ENCODE measurements at places on chromosomes 1 and 21.

- no peak for DNase-seq
Observed at GRCh38 chr1:216562383-216562782, 139.1 kb upstream of the USH2A start.

DNA sequence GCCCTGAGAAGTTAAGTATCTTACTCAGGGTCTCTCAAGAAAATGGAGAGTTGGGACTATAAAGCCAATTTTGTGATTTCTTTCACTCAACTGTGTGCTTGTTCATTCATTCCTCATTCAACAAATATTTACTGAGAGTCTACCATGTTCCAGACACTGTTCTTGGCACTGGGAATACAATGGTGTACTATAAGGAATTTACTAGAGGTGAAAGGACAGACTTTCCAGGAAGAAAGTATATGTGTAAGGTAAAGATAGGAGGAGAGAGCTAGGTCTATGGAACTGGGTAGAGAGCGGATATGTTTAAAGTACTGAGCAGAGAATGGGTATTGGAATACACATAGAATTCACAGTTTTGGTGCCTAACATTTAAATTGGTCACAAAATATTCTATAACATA is 42.3 kb downstream of the ZNHIT6 start:
- no peak for DNase-seq

DNA sequence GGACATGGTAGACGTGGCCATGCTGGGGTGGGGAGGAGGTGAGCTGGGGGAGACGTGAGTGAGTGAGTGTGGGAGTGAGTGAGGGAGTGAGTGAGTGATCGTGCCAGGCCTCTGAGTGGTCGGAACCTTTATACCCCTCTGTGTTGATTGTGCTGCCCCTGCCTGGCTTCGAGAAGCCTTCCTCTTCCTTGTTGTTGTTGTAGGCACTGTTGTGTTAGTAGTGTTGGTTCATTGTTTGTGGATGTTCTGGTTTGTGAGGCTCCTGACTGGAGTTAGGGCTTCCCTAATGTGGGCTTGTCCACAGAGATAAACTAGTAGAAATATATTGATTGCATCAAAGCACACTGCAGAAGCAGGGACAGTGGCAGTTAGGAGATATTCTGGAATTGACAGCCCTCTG is at the start of gene KRTAP10-3:
Gene KRTAP10-3, minus strand, starts transcription at position 101 of the 400 bp plus-strand sequence. Its CDS starts 80 bp downstream, at position 21.
- no peak for DNase-seq

GRCh38 chr1:52899445-52899894 is 22.1 kb downstream of the ECHDC2 start:
- DNase-seq: no peak

DNA sequence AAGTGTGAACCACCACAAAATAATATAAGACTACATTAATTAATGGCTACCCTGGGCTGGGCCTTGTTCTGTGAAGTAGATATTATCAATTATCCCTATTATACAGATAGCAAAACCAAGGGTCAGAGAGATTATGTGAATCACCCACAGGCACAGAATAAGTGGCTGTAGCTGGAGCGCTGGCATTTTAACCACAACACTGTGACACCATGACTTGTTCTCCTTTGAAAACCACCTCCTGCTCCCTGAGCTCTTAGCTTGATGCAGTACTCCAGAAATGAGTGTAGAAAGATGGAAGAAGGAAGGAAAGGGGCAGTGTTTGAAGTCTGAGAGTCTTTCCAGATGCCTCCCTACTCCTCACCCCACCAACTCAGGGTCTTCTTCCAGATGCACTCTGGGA is 29.5 kb upstream of the JUN start:
- no peak for DNase-seq

DNA sequence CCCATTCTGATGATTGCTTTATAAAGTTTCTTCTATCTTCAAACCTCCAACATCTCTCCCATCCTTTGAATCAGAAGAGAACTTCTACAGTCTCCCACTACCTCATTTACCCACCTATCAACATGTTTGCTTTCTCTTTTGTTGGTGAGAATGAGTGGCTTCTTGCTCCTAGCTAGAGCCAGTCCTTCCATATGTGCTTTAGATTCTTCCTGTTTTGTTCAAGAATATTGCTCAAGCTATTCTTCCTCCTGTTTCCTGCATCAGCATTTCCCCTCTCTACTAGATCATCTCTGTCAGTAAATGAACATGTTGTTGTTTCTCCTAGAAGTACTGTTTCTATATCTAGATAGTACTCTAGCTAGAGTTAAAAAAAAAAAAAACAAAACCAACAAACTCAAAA is 6.3 kb downstream of the ATF6 start:
- peak; percentile 78 for DNase-seq

- no peak for DNase-seq
Observed at GRCh38 chr1:177384461-177384860, 213.7 kb downstream of the BRINP2 start.

DNA sequence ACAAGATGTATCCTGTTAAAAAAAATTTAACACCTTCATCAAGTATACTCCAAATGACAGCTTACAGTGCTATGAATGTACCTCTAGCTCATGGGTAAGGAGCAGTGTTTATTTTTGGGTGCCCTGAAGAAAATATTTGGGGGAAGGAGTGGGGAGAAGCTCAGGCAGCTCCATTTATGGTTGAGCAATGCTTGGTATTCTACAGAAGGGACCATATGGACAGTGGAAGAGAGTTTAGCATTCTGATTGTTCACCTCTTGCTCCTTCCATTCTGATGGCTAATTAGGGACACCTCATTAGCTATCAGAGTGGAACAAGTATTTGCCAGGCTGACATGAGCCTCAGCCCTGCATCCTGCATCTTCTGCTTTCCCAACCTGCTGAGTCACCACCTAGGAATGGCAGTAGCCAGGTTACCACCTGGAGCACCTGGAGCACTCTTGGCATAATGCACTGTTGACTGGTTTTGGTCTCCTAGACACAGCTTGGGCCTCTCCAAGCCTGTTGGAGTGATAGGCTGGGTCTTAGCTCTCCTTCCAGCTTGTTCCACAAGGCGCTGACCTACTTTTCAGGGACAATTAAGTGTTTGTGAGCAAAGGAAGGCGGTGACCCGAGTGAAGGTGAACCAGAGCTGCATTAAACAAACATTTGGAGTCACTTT is 62.0 kb upstream of the MACF1 start:
- no peak for DNase-seq

DNA sequence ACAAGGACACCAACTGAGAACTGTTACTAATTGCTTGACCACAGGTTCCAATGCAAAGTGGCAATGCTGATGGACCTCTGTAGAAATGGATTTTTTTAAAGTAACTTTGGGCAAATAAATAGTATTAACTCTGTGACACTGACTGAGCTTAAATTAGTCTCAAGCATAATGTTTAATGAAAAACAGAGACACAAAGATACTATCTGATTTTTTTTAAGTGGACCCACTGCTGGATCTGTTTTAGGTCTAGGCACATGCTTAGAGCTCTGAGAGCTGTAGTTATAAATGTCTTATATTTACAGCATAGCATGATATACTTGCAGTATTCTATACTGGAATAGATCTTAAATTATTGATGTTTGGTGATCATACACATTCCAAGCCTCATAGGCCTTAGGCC is 481.6 kb upstream of the LRRC7 start:
- no peak for DNase-seq
